Stimulated activated CD4-positive, alpha-beta T cell treated with anti-CD3 and anti-CD28 coated beads, Interleukin-1b, Interleukin-23, amount 100 ng/mL, for 48 hours (primary cell): ENCODE measurements at places on chromosomes 6 and 20.

GRCh38 chr6:92545861-92546260 is 873.5 kb downstream of the EPHA7 start:
- no peak for DNase-seq

DNA sequence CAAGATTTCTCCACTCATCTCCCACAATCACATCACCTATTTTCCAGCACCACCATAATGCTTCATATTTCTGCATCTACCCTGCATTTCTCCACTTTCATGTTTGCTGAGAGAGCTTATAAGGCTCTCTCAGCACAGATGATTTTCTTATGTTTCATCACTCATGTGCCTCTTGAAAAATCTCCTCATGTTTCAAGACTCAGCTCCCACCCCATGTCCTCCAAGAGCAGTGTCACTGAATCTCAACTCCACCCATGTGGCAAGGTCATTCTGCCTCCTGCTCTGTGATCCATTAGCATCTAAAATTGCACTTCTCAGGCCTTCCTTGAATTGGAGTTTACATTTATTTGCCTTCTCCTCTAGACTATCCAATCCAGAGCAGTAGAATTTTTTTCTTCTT is 178.7 kb upstream of the IRAK1BP1 start:
- DNase-seq = no peak

- no peak for DNase-seq
Observed at GRCh38 chr6:17959302-17959701, 28.1 kb downstream of the KIF13A start.

GRCh38 chr6:10487668-10488327 is 33.4 kb upstream of the GCNT2 start:
- no peak for DNase-seq

- no peak for DNase-seq
Observed at GRCh38 chr20:2301164-2301622, 5.4 kb downstream of the TGM3 start.
